Fibroblast of skin of right biceps (primary cell): ENCODE measurements at places on chromosomes 1 and 21.

- DNase-seq = no peak
Measured at GRCh38 chr1:57157818-57158603, 192.2 kb upstream of the C8B start.

- DNase-seq = peak; percentile 23
Measured at GRCh38 chr1:112579801-112580510, 39.0 kb downstream of the ST7L start.

- peak; percentile 91 for DNase-seq
Measured at GRCh38 chr1:212470059-212470458, 37.3 kb downstream of the NENF start.

DNA sequence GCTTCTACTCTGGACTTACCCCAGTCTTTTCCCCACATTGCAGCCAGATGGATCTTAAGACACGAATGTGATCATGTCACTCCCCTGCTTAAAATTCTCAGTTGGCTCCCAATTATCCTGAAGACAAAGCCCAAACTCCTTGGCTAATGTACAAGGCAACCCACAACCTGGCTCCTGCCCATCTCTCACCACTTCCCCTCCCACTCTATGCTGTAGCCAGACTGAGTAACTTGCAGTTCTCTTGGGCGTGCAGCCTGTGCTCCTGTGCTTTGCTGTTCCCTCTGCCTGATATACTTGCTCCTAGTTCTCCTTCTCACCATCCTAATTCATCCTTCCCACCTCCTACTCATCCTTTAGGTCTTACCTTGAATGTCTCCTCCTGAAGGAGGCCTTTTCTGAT is 56.2 kb downstream of the LGR6 start:
- DNase-seq = peak; percentile 23

GRCh38 chr1:188670837-188671236 is 1806.8 kb downstream of the BRINP3 start:
- DNase-seq = peak; percentile 19

DNA sequence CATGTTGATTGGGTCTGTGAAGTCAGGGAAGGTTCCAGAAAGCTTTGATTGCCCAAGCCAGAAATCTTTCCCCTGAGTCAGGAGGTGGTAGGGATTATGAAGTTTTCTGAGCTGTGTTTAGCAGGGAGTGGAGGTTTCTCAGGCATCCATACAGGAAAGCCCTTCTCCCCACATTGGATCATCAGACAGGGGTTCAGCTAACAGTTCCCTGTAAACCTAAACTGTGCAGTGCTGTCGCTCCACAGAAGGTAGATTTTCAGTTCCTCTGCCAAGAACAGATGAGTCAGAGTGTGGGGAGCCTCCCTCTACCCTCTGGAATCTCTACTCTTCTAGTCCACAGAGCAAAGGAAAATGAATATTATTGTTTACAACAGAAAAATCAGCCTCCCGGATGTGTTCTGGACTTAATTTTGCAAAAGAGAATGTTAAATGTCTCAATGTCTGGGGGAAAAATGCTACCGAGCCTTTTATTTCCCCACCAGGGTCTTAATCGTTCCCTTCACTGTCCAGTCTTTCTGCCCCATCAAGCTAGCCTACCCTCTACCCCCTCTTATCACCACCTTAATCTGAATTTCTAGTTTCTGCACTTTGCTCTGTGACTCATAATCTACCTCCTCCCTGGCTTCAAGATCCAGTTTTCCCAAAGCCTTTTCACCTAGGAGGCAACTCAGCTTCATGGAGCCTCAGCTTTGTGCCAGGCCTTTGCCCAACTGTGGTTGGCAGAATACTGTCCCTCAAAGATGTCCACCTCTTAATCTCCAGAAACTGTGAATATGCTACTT is 355.6 kb downstream of the PRDM2 start:
- DNase-seq = peak; percentile 37

DNA sequence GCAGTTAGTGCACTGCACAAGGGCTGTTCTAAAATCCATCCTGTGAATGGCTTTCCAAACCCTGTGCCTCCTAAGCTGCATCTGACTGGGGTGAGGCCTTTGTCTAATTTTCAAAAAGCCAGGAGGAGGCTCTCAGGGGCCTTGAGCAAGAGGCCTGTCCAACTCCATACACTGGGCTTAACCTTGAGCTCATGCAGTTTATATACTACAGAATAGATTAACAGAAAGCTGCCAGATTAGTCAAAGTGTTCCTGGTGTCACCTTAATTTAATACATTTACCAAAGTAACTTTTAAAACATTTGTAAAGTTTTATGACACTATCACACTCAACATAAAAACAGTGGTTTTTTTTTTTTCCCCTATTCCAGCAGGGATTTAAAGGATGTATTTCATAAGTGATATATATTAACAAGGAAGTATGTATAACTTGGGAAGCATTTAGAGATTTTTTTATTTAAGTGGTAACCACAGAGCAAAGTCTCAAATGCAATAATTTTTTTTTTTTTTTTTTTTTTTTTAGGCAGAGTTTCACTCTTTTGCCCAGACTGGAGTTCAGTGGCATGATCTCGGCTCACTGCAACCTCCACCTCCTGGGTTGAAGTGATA is 23.3 kb downstream of the CTH start:
- no peak for DNase-seq

- DNase-seq = no peak
Measured at GRCh38 chr1:49036700-49037099, 260.0 kb upstream of the BEND5 start.
